ENCODE measurements at places on chromosomes 11 and 22.
A peak's percentile ranks its signal among the peaks of the same experiment; 100 is the strongest.

- DNase-seq = no peak
Observed at GRCh38 chr11:2387266-2387987, 10.3 kb downstream of the CD81 start.

DNA sequence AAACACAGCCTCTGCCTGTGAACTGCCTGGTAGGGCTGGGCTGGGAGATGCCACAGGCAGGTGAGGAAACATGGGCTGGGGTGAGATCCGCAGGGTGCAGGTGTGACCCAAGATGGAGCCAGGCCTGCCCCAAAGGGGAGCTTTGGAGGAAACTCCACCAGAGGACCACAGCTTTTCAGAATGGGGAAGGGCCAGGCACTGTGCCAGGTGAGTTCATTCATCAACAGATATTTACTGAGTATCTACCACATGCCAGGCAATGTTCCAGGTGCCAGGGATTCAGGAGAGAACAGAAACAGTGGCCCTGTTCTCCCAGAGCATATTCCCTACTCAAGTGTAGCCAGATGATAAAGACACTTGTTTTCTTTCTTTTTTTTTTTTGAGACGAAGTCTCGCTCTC is 11.2 kb downstream of the RTN4RL2 start:
- DNase-seq = no peak

DNA sequence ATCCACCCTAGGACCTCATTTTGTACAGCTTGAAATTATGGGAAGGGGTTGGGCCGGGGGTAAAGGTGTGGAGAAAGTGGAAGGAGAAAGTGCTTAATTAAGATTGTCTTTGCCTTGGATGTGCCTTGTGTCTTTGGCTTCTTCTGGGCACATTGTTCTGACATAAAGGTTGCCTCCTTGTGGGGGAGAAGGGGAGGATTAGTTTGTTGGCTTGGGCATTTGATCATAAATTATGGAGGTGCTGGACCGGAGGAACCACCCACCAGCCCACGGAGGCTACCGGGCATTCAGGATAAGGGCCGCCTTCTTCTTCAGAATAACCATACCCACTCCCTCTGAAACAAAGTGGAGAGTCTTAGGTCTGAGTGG is 1.3 kb downstream of the PAFAH1B2 start:
- no peak for DNase-seq

DNA sequence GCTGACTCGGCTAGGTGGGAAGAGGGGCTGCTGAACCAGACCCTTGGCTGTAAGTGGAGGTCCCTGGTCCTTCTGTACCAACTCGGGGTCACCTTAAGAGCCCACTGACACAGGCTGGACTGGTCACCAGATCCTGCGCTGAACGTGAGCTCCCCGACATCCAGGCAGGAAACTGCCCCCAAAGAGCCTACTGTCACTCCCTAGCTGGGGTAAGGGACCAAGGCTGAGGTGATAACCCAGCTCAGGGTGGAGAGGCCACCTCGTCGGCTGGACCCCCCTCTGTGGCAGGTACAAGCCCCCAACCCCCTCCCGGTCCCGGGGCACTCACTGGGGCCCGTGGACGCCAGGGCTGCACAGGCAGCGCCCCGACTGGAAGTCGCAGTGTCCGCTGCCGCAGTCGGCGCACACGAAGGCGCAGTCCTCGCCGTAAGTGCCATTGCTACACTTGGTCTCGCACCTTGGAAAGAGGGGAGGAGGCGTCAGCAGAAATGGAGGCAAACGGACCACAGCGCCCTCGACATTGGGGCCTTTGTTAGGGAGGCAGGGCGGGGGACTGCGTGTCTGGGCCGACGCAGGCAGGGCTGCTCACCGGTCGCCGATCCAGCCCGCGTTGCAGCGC is 7.4 kb downstream of the SCARF2 start:
- DNase-seq = no peak

- DNase-seq = no peak
Observed at GRCh38 chr11:134405841-134406240, 6.2 kb downstream of the B3GAT1 start.

- no peak for DNase-seq
Observed at GRCh38 chr22:41917375-41917902, 2.6 kb upstream of the SHISA8 start.

- DNase-seq = no peak
Observed at GRCh38 chr11:16832193-16832539, 93.7 kb downstream of the C11orf58 start.

GRCh38 chr11:72744474-72744873 is 7.7 kb downstream of the ARAP1 start:
- no peak for DNase-seq

DNA sequence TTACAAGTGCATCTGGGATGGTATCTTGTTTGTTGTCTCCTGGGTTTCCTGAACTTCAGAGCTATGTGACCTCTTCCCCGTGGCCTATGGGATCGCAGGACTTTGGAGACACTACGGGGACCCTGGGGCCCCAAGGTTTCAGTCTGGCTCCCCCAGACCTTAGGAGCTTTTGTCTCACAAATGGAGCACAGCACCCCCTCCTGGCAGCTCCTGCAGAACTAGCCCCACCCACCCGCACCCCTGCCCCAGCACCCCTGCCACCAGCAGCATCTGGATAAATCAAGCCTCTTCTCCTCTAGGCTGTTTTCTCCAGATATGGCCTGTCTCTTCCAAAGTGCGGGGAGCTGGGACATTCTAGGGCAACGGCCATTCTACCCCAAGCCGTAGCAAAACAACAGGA is 10.4 kb downstream of the RCOR2 start:
- DNase-seq = no peak

DNA sequence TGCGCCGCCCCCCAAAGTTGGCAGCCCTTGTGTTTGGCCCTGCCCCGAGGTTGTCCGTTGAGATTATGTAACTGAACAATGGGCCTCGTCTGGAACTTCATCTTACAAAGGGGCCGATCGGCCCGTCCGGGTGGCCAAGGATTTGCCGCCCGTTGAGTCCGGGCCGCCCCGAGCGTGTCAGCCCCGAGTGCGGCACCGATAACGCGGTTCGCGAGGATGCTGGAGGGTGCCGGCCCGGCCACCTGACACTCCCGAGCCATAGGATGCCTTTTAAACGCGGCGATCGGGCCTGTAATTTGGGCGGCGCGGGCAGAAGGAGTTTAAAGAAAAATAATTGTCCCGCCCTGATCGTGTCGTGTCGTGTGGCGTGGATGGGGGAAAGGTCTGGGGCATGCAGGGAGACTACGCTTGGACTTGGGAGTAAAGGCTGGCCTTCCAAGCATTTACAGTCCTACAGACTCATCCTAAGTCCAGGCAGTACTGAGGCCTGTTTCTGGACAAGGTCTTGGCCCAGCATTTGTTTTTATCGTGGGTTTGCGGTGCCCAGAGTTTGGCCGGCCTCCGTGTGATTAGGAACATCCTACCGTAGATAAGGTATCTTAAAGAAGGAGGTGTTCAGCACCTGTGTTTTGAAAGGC is 1.3 kb downstream of the WEE1 start:
- no peak for DNase-seq

DNA sequence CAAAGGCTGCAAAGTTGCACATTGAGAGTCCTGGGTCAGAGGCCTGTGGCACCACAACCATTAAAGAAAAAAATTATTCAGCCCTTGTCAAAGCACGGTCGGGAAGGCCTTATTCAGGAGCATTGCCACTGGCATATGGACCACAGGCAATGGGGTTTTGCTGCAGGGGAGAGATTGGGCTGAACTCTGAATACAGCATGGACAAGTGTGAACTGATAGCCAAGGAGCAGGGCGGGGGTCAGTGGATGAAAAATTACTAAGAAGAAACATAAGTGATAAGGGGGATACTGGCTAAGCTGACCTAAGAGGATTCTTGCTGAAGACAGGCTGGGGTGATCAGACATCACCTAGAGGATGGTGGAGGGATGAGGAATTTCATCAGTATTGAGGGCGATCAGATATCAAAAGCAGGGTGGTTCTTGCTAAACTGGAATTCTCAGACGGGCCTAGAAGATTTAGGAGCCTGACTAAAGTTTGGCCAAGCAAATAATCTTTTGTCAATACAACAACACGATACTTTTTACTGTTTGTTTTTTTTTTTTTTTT is 3.3 kb upstream of the DGCR8 start:
- no peak for DNase-seq

- DNase-seq = no peak
Observed at GRCh38 chr22:42025421-42025820, 26.8 kb downstream of the WBP2NL start.

DNA sequence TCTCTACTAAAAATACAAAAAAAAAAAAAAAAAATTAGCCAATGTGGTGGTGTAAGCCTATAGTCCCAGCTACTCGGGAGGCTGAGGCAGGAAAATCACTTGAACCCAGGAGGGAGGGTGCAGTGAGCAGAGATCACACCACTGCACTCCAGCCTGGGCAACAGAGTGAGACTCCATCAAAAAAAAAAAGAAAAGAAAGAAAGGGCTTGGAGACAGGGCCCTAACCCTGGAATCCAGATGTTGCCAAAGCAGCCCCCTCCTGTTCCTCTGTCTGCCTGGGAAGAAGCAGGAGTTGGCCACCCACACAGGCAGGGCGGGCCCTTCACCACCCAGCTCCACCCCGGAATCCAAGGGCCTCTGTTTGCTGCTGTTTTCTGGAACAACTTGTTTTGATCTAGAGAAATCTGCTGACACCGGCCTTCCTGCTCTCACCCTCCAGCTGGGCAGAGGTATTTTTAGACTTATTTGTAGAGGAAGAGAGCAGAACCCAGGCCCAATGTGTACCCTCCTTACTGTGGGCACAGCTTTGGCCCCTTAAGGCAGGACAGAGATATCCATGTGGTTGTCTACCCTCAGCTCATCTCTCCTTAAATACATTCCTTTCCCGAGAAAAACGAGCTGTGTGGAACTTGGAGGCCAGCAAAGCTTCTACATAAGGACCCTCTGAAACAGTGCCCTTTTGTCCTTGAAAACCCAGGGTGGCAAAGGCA is 2.7 kb upstream of the NEAT1 start:
- peak; percentile 77 for DNase-seq

DNA sequence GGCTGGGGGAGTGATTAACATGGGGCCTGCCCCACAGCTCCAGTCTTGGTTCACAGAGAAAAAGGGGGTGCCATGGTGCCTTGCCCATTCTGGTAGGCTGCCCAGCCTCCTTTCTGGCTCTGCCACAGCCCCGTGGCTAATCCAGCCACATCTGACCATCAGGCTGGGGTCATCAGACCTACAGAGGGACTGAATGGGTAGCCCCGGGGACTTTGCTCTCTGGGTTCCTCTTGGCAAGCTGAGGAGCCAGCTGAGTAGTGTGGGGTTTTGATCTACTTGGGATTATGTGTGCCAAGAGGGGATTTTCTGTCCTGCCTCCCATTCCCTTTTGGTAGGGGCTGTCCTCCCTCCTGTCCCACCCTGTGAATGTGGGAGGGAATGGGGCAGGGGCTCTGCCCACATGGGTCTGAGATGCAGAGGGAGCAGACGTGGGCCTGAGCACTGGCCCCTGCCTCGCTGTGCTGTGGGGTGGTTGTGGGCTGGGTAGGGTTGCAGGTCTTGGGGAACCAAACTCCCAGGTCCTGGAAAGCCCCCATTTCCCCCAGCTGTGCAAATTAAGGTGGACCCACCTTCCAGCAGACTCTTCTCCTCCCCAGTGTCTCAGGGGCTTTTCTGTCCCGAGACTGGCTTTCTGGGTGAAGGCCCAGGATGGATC is 32.0 kb downstream of the CD82 start:
- DNase-seq = no peak

GRCh38 chr11:69734841-69735240 is 31.0 kb upstream of the FGF19 start:
- DNase-seq = no peak

DNA sequence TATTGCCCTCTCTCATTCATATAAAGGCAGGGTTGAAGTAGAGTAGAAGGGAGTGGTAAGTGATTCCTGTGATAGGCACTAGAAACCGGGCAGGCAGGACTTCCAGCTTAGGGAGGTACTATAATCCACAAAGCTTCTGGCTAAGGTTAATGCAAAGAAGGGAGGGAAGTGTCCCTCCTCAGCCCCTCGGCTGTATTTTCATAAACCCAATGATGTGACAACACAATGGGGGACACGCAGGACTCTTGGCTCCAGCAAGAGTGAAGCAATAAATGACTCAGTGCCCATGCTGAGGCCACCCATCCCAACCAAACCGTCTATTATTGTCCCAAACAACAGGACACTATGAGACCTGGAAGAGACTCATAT is 90.7 kb downstream of the ETS1 start:
- DNase-seq = no peak

DNA sequence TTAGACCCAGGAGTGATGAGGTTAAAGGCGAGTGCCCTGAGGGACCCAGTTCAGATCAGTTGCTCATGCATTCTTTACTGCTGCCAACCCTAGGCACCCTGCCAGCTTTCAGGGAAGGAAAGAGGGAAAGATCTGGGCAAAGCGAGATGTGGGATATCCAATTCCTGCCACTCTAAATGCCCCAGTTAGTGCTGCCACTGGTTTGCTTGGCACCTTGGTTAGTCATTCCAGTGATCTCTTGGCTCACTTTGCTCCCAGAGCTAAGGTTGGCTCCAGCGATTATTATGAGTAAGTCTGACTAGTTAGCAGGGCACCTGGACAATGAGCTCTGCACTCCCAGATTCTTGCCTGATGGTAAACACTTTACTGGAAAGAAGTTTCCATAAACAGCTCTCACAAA is 85.0 kb downstream of the INSC start:
- DNase-seq = no peak

DNA sequence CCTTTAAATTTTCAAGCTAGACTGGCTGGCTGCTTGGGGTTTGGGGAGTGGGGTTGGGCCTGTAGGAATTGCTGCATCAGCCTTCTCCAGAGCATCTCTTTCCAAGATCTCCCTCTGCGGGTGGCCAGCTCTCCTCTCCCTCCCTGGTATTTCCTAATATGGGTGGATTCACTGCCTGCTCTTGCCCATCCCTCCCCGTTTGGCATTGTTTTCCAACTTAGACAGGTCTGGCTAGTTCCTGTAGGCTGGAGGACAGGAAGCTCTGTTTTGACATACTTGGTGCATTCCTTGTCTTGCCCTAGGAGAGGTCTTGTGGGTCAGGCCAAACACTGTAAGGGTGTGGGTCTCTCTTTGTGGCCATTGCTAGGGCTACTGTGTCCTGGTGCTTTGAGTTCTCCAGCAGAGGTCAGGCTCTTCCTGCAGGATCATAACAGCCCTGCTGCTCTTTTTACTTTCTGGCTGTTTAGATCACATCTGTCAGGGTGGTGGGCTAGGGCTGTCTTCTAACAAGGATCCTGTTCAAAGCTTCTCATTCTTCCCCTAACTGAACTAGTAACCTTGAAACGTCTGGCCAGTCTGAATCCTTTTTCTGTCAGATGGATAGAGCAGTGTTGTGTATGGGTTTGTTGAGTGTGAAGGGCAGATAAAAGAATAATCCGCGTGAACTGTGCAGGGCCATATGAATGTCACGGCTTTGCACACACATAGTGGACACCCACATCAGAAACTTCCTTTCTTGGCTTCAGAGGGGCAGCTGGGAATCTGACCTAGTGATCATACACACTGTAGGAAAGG is 18.3 kb upstream of the MICALL1 start:
- DNase-seq = no peak
